ENCODE measurements at places on chromosomes 4 and X. TPM values are rescaled to one million over a fixed set of nuclear protein-coding genes. Genes with fewer than 3 reads are reported as not detected.
A peak's percentile ranks its signal among the peaks of the same experiment; 100 is the strongest.

DNA sequence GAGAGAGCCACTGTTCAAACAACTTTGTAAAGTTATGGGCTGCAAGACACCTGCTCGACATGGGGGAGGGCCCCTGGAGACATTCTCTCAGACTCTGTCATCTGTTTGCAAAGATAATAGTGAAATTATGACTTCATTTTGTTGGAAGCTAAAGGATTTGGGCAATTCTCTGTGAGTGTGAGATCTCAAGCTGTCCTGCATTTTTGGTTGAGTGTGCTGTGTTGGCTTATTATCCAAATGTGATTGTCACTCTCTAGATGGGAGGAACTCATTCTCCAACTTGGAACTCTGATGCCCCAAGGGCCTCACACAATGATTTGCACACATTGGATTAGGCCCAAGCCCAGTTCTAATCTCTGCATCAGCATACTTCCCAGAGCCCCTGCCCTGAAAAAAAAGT is 63.7 kb downstream of the STK32B start:
- DNase-seq: peak; percentile 4

- no peak for DNase-seq
Observed at GRCh38 chrX:118569676-118570075, 74.1 kb downstream of the DOCK11 start.

The CACNA1F gene
- total RNA-seq: not detected

- DNase-seq: no peak
Observed at GRCh38 chr4:163542275-163542674, 47.8 kb downstream of the TMA16 start.

GRCh38 chr4:140869446-140869845 is 113.3 kb upstream of the TBC1D9 start:
- DNase-seq: no peak

The FDCSP gene
- 5.3 TPM for total RNA-seq

DNA sequence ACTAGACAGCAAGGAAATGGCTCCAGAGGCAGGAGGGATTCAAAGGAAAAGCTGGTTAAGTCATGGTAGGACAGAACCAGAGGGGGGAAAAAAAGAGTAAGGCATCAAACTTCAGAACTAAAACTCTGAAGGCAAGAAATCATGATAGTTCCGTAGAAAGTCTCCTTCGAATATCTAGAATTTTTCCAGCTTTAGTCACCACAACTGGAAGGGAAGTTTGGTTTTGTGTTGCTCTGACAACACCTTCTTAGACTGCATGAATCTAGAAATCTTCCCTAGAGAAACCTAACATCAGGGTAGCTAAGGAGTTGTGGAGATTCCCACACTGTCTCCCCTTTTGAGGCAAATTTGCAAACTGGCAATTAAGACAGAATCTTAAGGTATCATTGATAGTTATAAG is 33.7 kb downstream of the AMMECR1 start:
- DNase-seq: no peak

DNA sequence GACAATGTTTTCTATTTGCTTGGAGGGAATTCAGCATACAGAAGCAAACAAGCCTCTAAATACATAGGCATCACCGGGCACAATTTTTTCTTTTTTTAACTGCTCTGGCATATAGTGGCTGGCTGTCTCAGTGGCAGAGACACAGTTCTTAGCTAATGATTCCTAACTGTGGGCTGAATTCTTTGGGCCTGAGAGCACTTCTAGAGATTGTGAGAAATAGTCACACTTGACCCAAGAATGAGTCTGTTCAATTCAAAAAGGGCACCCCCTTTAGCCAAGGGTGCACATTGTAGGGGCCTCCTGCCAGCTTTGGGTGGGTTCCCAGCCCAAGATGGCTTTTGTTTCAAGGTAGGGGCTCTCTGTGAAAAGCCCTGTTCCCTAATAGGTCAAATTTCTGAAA is 345.7 kb downstream of the ARHGAP10 start:
- no peak for DNase-seq

The TGIF2LX gene
- total RNA-seq: 0.72 TPM

- DNase-seq: peak; percentile 76
Observed at GRCh38 chr4:133000012-133000411, 149.1 kb upstream of the PCDH10 start.

GRCh38 chrX:113399506-113400192 is 559.0 kb upstream of the AMOT start:
- no peak for DNase-seq

GRCh38 chrX:95101851-95102390 is 1427.9 kb downstream of the FAM133A start:
- no peak for DNase-seq

The SFRP2 gene
- total RNA-seq: 71.3 TPM

Measured in umbilical cord (tissue), 2 donors.